ENCODE measurements at places on chromosomes 1 and 21. TPM values are rescaled to one million over a fixed set of nuclear protein-coding genes. Genes with fewer than 3 reads are reported as not detected.

The MXRA8 gene
- 4.9 TPM for total RNA-seq

The RAVER2 gene
- total RNA-seq: 9.8 TPM

The VCAM1 gene
- total RNA-seq: 0.07 TPM

The NLRP3 gene
- total RNA-seq: not detected

The NCMAP gene
- total RNA-seq: 0.07 TPM

The UTS2 gene
- 0.33 TPM for total RNA-seq

The IGSF3 gene
- 61.4 TPM for total RNA-seq

Data from airway epithelial cell (primary cell).